ENCODE measurements at places on chromosomes 7 and 10.

- DNase-seq: no peak
Observed at GRCh38 chr7:27148756-27149641, 1.4 kb upstream of the HOXA6 start.

GRCh38 chr10:77006836-77007511, 630.6 kb downstream of the KCNMA1 start:
- DNase-seq: no peak

DNA sequence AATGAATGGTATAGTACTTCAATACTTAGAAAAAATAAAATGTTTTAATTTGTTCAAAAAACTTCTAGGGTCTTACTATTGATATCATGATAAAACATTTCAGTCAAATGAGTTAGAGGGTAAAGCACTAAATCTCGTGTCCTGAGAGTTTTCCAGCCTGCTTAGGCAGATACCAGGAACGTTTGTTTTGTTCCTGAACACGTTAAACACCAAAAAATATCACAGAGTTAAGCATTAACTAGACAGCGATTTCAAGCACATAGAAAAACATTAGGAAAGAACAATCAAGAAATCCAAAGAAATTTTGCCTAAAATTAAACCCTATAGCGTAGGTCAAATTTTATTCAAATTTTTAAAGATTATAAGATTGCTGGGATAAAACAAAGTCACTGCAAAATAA, 204.6 kb upstream of the AGR3 start:
- no peak for DNase-seq

DNA sequence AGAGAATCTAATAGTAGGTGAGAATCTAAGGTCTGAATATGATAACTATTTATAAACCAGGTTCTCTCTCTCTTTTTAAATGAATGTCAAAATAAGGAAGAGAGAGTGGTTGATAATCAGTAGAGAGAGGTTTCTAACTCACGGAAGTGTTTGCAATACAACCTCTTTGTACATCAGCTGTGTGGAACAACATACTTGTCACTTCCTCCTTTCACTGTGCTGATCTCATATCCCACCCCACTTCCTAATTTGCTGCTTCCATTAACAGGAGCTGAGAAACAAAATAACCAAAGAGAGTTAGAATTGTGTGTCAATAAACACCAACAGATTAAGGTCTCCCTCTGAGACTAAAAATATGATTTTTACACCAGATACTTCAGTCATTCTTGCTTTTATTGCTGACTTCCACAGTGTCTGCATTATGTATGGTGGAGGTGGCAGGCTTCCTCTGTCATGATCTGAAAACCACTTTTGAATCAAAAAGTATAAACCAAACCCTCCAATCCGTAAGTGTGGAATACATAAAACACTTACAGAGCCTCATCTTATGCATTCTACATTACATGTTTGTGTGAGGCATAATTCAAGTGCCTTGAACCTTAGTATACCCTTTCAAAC, 25.0 kb downstream of the CACUL1 start:
- DNase-seq: no peak

DNA sequence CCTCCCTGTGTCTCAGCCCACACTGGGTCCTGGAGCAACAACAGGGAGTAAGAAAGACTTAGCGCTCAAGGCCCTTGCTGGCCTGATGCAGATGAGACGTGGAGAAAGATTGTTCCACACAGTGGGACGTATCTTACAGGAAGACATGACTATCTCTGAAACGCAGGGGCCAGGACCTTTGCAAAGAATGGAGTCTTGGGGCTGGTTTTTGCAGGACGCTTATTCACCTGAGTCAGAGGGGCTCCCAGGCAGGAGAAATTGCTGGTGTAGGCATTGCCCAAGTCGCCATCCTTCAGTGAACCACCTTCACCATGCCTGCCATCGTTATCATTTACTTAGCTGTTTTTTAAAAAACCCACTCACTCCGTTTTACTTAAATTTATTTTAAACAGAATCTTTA, 11.8 kb upstream of the GDF10 start:
- DNase-seq: no peak

- no peak for DNase-seq
Observed at GRCh38 chr7:7321681-7322080, 139.3 kb downstream of the C1GALT1 start.

DNA sequence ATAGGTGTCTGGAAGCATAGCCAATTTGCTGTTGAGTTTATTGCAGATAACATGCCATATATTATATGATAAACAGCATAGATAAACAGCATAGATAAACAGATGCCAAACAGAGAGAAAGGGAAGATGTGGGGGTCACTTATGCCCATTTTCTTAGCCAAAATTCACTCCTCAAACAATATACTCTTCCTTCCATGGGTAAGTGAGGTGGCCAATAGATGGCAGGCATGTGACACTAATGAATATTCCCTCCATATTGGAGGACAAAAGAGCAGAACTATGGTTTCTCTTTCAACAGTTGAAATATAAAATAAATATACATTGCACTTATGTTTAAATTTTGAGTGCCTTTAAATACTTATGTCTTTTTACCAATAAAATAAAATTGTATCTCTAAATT, 1212.8 kb downstream of the REEP3 start:
- no peak for DNase-seq

DNA sequence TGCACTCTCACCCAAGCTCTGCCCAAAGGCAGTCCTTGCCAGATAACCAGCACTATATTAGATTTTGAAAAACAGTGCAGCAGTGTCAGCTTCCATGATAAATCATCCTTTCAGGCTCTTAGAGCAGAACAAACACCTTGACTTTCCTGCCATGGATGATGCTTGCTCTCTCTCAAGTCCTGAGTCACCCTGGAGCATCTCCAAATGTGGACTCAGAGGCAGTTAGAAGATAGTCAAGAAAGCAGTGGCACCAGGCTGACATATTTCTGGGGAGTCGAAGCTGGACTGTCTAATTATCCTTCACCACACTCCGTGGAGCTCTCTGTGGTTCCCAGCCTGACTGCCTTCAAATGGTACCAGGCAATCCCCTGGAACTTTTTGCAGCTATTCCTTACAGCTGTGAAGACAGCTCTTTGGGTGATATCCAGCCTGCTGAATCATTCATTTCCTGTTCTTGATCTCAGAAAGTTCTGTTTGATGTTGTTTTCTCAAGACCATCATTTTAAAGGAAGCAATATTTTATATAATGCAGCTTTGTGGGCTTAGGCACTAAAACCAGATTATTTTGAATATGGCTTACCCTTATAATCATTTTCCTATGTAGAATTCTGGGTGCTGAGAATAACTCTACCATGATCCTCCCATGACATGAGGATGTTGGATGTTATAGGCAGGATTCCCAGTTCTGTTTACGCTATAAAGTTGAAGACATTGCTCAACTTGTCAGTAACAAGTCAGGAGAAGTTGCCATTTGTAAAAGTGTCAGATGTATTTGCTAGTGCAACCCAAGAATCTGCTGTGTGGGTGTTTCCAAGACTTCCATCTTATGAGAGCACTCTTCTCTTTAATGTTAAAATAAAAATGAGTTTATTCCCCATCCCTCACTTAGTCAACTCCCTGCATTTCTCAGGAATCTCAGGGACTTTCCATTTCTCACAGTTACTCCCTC, 233.8 kb downstream of the C7orf25 start:
- DNase-seq: no peak

GRCh38 chr7:63113713-63114285, 884.9 kb upstream of the ZNF722 start:
- no peak for DNase-seq

DNA sequence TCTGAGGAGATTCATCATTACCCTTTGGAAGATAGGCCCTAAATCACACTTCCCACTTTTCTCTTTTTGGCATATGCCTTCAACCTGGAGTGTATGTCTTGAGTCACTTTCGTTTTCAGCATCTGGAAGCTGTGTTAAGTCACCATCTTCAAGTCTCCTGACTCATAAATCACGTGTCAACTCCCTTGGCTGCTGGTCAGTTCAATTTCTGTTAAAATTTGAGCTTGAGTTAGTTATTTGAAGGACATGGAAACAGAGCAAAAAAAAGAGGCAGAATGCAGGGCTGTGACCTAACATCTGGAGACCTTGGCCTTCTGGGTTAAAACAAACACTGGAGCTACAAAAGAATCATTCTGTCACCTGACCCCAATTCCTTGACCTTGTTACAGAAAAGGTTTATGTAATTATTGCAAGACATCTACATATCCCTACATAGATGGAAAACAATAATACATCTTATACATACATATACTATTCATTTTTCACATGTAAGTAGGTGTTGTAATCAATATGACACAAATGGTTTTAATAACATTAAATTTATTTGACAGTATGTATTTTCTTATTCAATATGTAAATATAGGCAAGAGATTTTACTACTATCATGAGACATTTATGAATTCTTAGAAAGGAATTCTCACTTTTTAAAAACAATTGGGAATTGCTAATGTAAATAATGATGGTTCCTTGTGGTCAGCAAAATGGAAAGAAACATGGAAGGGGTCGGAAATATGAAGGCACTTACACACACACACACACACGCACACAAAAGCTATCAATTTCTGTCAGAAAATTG, 169.7 kb upstream of the PHYHIPL start:
- no peak for DNase-seq

DNA sequence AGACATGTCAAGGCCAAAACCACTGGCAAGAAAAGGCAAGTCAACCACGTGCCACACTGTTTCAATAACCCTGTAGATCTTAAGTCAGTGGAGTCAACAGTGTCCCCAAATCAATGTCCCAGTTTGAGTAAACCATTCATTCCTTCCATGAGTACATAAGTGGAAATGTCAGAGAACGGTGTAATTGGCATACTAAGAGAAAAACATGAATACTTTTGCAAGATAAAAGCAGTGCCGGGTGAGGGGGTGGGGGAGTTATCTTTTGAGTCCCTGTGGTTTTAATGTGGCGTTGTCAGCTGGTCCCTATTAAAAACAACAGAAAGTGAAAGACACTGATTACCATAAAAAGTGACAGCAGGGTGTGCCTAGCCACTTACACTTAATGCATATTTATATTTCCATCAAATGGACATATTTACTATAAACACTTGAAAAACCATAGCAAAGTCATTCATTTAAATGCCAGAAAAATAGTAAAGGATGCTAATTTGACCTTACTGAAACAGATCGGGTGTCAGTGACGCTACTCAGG, 37.8 kb downstream of the RSU1 start:
- DNase-seq: peak; percentile 76

GRCh38 chr10:29557665-29558064, 77.1 kb downstream of the SVIL start:
- DNase-seq: no peak

GRCh38 chr7:83415840-83416239, 233.1 kb downstream of the SEMA3E start:
- DNase-seq: no peak

Data from stimulated activated CD8-positive, alpha-beta memory T cell treated with anti-CD3 and anti-CD28 coated beads, Interleukin-7, amount 100 ng/mL, for 4 hours (primary cell).